ENCODE measurements at places on chromosomes 1 and 21.

- no peak for DNase-seq
Observed at GRCh38 chr1:24945354-24946326, 15.6 kb upstream of the RUNX3 start.

- DNase-seq: no peak
Observed at GRCh38 chr1:203765029-203765837, at the start of gene LAX1. Gene LAX1 (plus strand): TSS chr1:203765183. CDS start chr1:203765566, 383 bp downstream.

GRCh38 chr1:2411801-2412394 lies 466 bp downstream of the PEX10 start:
- no peak for DNase-seq

- no peak for DNase-seq
Observed at GRCh38 chr1:182861994-182862393, 22.8 kb downstream of the DHX9 start.

GRCh38 chr1:98002288-98002687 lies 81.5 kb upstream of the DPYD start:
- DNase-seq: no peak

- no peak for DNase-seq
Observed at GRCh38 chr1:150178548-150178947, 28.8 kb downstream of the PLEKHO1 start.

DNA sequence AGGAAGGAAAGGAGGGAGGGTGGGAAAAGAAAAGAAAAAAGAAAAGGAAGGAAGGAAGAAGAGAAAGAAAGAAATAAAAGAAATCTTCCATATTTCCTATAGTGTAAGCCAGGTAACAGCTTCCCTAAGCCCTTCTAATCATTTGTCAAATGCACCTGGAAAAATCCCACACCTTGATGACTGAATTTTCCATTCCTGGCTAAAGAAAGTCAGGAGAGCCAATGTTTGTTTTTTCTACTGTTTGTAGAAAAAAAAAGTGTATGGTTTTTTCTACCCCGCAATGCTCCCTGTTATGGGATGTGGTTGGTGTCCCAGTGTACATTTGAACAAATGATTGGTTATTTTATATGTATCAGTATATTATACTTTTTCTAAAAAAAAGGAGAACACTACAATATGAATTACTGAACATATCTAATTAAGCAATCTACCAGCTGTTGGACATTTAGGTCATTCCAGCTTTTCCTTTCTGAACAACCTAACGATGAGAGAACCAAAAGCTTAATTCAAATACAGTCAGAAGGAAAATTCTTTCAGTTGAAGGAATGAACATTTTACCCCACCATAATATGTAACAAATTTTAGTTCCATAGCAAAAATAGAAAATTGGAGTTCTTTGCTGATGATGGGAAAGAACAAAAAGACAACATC lies 355.0 kb downstream of the SETD4 start:
- no peak for DNase-seq

DNA sequence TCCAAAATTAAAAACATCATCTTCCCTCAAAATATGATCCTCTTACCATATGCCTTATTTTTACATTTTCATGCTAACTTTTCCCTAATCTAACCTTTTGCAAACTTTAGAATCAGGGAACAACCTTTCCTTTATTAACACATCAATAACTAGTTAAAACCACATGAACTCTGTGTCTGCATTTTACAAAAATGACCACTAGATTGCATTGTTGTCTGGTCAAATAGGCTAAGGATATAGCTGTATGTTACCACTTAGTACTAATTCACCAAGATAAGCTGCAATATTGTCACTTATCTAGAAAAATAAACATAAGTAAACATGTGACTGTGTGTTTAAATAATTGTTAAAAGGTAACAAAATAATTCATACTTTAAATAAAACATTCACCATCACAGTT lies 82.3 kb downstream of the DENND1B start:
- peak; percentile 6 for DNase-seq

GRCh38 chr1:220655961-220656740 lies 34.0 kb upstream of the C1orf115 start:
- no peak for DNase-seq

DNA sequence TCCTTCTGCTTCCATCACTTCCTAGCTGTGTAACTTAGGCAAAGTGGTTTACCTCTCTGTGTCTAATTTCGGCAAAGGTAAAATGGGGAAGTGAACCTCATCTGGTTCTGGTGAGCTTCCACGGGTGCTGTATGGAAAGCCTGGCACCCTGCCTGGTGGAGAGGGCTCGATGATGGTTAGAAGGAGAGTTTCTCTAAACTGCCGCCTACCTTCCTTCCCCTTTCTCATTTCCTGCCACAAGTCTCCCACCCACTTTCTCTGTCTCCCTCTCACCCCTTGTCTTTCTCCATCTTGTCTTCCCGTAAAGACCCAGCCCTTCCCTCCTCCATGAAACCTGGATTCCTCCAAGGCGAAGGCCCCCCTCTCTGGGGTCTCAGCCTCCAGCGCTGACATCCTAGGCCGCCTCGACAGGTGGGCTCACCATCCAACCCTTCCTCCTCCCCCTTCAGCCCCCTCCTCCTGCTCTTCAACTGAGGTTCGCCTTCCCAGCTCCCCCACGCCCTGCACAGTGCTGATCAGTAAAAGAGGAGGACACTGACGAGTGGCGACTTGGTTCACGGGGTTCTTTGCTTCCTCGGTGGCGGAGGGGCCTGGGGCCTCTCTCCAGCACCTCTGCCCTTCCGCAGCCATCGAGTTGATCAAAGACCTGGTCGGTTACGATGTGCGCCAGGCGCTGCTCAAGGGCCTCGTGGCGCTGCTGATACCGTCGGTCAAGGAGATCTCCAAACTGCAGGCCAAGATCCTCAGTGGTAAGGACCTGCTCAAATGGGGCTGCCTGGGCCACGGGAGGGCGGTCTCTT lies 7.3 kb downstream of the RNU5D-1 start:
- no peak for DNase-seq

- peak; percentile 70 for DNase-seq
Observed at GRCh38 chr1:7117399-7118281, 332.4 kb downstream of the CAMTA1 start.

DNA sequence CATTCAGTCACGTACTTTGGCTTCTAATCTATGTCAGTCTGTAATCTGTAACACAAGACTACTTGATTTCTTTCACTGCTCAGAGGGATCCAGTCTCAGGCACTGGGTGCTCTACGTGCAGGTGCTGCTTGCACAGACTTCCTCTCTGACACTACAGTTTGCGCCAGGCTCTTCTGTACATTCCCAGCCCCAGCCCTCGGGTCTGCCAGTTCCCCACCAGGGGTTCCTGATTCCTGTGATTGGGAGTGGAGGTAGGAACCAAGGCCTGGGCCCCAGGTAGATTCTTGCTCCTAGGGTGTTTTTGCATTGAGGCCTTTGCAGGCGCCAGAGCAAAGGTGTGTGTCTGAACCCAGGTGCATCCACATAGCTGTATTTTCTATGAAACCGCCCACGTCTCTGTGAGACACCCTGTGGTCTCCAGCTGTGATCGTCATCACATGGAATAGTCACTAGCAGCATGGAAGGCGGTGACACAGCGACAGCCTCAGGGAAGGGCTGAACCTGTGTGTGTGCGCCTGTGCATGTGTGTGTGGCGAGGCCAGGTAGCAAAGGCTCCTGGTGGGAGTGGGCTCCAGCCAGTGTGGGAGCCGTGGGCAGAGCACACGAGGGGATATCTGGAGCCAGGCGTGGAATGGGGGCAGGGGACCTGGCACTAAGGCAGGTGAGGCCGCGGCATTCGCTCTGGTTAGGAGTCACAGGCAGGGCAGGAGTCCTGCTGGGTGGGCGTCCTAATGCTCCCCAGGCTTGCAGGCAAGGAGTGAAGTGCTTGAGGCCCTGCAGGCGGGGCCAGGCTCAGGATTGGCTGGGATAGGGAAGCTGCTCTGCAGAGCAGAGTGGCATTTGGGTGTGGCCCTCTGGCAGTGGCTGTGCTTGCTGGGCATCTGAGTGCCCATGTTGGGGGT lies 5.2 kb downstream of the GJC2 start:
- DNase-seq: no peak

DNA sequence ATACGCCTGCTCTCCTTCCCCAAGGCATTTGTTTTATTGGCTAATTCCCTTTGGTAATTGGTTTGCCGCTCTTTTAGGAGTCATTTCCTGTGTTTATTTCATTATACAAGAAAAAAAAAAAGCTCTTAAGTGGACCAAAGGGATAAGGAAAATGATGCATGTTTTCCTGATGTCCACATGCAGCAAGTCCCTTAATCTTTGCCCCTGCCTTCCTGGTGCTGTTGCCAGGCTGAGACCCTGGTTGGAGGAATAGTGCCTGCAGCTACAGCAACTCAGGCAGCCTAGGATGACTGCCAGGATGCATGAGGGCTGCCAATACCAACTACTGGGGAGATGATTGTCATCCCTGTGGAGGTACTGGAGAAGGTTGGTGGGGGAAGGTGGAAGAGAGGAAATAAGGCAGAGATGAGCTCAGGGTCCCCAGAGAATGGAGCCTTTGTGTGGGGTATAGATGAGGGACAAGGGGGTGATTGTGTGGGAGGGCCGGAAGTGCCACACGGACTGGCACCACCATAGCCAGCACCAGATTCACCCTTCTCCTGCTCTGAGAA lies 6.1 kb upstream of the GATAD2B start:
- peak; percentile 39 for DNase-seq

- no peak for DNase-seq
Observed at GRCh38 chr1:42006836-42007235, 88.1 kb upstream of the HIVEP3 start.

DNA sequence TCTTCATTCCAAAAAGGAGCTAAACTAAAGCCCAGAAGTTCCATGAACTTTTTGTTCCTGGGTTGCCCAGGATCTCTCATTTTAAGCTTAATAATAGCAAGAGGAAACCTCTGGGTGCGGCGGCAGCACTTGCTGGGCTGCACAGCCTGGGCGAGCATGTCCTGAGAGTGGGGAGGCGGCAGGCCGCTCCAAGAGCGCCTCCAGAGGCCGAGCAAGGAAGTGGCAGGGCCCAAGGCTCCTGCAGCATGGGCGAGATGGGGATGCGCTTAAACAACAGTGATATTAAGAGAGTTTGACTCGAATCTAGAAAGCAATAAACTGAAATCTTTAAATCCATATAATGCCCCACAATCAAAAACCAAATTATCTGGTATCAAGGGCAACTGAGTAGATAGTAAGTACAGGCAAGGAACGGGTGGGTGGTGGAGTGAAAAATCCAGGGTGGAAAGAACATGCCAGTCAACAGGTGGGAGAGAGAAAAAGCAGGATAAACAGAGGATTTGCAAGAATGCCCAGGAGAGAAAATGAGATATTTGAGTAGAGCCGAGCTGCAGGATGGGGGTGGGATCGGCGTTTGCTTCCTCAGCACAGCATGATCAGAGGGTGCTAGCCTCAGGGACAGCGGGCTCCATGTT lies 14.1 kb upstream of the TNR start:
- peak; percentile 20 for DNase-seq

DNA sequence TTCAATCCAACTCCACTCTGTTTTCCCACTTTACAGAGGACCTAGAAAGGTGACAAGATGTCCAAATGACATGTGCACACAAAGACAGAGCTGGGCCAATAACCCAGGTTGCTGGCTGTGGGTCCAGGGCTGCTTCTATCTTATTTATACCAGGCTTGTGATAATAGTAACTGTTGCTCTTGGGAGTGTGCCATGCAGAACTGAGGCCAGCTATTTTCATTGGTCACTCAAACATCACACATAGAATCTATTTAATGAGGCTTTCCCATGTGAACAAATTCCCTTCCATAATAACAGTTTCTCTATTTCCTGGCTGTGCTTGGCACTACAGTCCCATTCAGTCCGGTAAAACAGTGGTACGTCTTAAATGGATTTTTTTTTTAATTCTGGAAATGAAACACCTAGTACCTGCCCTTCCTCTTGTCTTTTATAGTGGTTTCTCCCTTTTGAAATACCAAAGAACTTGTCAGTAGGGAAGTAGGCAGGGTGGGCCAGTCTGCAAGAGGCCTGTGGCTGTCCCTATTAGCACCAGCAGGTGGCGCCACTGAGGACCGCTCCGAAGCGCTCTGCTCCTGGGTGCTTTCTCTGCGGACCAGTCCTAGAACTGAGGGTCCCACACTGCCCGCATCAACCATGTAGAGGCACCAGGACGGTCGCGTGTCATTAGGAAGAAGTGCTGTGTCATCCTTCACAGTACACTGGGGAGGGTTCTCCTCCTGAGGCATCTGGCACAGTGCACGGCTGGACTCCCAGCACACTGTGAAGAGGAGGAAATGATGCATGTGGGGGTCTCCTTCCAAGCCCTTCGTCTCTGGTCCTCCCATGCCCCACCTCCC lies 52.1 kb downstream of the GPR161 start:
- DNase-seq: peak; percentile 33

DNA sequence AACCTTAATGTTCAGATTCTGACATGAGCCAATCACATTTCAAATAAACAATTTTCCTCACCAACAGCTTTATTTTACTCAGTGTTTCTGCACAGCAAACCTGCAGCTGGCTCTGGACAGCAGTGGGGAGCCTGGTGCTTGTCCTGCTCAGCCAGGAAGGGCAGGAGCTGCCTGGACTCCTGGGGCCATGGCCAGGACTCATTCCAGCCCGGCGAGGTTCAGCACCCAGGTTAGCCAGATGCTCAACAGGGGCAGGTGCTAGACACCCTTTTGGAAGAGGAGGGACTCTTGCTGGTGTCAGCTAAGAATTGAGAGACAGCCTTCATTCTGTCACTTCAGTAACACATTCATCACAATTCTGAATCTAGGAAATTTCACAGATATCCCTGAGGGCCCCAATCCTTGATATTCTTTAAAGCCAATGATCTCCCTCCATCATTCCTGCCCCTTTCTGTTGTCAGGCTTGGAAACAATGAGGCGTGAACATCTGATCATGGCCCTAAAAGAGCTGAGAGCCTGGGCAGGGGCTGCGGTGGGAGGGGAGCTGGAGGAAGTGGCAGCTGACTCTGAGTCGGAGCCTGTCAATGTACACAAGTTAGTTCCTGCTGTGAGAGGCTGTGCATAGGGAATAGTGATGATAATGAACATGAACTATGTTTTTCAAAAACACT lies 251.3 kb downstream of the SDCCAG8 start:
- no peak for DNase-seq

GRCh38 chr1:3903141-3904005 lies 3.3 kb upstream of the C1orf174 start:
- DNase-seq: peak; percentile 25

- peak; percentile 22 for DNase-seq
Observed at GRCh38 chr1:71834601-71835441, 447.5 kb downstream of the NEGR1 start.

DNA sequence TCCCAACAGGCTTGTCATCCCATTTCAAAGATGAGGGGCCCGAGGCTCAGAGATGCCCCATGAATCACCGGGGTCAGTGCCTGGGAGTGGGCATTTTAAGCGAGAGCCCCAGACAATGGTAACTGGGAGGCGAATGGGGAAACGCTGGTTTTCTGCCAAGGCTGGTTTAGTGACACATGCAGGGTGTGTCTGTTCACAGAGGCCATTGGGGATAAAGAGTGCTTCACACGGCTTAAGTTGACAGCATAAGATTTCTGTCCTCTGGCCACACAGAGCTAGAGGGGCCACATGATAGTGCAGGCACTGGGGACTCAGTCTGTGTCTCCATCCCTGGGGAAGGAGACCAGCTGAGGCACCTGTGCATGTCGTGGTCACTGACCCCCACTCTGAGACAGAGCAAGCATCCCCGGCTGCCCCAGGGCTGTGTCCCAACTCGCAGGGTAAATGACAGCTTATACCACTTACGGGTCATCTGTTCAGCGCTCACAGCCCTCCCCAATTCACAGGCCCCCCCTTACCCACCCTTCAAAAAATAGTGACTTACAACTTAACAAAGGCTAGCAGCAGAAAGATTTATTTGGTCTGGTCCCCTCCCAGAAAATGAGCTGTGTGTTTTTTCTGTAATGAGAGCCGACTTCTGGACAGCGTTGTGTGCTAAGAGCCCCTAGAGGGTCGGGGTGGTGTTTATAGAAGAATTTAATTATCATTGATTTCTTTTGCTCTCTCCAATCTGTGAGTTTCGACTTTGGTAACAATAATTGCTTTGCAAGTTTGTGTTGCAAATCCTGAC lies 34.9 kb upstream of the ARHGEF16 start:
- no peak for DNase-seq

All from fibroblast of villous mesenchyme (primary cell).